ENCODE measurements at places on chromosomes 12 and 14.

DNA sequence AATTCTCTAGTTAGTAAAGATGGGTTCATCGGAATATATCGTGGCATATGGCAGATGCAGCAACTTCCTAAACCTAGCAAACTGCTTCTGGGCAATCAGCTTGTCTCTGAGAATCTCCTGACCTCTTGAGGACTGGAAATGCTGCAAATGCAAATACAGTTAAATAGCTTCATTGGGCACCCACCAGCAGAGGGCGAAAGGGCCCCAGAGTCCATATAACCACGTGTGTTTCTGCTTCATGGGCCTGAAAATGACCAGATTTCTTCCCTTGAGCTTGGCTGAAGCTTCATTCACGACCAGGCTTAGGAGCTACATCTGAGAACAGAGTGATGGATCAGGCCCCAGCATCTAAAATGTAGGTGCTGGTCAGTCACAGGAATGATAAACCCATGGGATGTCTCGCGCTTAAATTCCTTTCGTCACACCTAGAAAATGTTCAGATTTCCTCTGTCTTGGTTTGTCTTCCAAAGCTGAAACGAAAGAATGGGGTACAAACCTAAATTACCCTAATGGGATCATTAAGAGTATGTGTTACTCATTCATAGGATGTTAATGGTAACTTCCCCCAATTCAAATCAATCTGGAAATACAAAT is 1482.5 kb upstream of the TMEM132C start:
- peak; percentile 42 for DNase-seq

DNA sequence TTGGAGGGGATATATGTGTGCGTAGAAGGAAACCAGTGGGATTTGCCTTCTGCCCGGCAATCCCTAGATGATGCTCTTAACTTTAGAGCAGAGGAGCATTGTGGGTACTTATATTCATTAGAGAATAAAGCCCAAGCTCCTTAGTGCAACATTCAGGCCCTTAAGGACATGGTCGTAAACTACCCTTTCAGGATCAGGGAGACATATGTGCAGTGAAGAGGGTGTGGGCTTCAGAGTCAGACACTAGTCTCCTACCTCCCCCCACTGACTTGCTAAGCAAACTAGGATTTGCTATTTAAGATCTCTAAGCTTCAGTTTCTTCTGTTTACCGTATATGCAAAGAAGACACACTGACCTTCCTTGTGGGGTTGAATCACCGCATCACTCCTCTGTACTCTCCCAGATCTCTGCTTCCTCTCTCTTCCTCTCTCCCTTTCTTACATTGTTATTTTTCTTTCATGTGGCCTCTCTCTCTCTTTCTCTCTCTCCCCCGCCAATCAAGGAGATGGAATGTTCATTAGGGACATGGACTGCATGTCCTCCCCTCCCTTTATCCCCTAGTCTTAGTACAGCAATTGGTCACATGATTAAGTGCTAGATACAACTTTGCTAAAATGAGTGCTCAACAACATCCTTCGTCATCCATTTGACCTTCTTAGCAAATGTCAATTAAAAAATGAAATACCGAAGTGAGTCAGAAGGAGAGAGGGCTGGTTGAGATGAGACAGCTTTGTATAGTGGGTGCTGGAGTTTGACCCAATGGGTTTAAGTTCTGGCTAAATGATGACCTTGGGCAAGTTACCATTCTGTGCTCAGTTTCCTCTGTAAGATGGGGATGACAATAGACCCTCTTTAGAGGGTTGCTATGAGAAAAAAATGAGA is 91.7 kb downstream of the TMX1 start:
- no peak for DNase-seq

- DNase-seq, result no peak
Measured at GRCh38 chr12:113049976-113050742, 6.4 kb upstream of the DTX1 start.

DNA sequence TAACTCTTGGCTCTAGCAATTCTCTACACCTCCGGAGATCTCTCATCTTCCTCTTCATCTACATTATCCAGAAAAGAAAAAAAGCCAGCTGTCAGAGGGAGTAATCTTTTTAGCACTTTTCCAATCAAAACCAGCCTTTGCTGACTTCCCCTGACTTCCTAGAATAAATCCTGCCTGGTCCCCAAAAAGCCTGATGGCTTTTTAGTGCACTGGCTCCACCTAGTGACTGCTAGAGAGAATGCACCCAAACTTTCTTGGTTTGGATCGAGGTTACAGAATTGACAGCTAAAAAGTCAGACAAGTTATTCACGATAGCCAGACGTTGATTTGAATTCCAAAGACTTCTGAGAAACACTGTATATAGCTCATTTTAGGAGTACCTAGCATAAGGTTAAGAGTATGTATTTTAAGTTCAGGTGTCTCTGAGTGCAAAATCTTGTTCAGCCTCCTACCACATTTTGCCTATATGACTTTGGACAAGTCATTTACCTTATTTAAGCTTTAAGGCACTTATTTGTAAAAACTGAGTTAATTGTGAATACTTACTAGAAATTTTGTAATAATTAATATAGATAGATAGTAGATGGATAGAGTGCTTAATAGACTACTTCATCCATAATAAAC is 185.7 kb upstream of the GRIN2B start:
- peak; percentile 11 for DNase-seq

DNA sequence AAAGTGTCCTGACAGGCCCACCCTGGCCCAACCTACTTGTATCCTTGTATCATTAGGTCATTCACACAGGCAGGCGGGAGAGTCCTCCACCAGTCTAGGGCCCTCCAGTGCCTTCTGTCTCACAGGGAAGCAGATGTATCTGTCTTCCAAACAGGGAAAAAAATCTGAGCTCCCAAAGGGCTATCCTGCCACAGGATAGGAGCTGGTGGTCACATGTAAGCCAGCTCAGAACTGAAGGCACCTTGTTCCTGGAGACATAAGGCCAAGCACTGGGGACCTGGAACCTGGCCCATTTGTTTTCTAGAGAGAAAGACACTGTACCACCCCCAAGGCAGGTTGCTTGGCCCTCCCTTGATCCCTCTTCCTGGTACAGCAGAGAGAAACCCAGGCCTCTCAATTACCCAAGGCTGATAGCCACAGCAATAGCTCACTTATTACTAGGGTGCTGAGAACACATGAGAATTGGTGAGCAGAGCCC is 19.4 kb upstream of the PLEKHH1 start:
- DNase-seq, result no peak

DNA sequence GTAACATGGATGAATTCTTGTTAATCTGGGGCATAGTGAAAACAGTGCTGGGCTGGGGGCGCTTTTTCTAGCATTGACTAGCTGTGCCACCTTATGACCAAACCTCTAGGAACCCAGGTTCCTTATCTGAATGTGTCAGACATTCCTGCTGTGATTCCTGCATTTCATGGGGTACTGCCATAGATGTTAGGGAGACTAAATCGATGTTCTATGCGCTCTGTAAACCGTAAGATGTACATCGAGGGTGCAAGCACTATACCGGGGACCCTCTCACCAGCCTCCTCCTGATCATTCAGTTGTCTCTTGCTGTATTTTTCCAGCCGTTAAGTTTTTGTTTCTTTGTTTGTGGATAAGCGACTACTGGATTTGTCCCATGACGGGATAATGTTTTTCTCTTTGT is 170.9 kb upstream of the PARP11 start:
- DNase-seq, result no peak

DNA sequence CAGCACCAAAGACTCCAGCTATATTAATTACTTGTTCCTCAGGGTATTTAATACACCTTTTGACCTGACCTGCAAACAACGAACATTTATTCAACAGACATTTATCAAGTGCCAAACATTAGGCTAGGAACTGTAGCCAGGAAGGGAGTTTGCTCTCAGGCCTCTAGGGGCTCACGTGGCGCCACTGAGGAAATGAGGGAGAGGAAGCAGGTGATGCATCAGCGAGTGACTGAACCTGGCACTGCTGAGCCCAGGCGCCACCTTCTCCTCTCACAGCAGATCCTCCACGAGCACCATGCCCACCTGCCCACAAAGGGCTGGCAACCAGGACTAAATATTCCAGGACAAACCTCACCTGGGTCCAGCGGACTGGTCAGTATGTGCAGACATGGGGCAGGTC is 50.2 kb downstream of the SETD3 start:
- DNase-seq, result no peak

DNA sequence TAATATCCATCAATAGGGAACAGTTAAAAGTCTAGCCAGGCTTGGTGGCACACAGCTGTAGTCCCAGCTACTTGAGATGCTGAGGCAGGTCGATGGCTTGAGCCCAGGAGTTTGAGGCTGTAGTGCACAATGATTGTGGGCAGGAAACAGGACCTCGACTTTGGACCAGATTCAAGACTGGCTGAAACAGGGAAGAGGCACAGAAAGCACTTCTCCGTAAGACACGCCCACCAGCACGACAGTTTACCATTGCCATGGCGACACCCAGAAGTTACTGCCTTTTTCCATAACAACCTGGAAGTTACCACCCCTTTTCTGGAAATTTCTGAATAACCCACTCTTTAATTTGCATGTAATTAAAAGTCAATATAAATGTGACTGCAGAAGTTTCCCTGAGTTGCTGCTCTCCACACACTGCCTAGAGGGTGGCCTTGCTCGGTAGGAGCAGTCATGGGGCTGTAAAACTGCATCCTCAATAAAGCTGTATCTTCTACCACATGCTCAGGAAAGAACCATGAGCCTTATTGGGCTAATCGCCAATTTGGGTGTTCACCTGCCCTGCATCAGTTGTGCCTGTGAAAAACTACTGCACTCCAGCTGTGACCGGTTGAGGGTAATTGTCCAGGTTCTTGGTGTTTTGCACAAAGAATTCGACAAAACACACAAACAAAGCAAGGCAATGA is 4.6 kb upstream of the LRRC23 start:
- DNase-seq, result peak; percentile 23

GRCh38 chr14:98731701-98732100 is 540.3 kb downstream of the BCL11B start:
- DNase-seq, result no peak

GRCh38 chr14:96614481-96614881 is 112.3 kb downstream of the PAPOLA start:
- peak; percentile 62 for DNase-seq

- no peak for DNase-seq
Measured at GRCh38 chr12:5246196-5246595, 185.7 kb upstream of the NTF3 start.

GRCh38 chr14:71804992-71805391 is 127.2 kb upstream of the RGS6 start:
- no peak for DNase-seq

GRCh38 chr12:5783289-5783920 is 161.7 kb downstream of the ANO2 start:
- no peak for DNase-seq

- DNase-seq, result no peak
Measured at GRCh38 chr14:39218171-39218769, 15.4 kb upstream of the MIA2 start.

DNA sequence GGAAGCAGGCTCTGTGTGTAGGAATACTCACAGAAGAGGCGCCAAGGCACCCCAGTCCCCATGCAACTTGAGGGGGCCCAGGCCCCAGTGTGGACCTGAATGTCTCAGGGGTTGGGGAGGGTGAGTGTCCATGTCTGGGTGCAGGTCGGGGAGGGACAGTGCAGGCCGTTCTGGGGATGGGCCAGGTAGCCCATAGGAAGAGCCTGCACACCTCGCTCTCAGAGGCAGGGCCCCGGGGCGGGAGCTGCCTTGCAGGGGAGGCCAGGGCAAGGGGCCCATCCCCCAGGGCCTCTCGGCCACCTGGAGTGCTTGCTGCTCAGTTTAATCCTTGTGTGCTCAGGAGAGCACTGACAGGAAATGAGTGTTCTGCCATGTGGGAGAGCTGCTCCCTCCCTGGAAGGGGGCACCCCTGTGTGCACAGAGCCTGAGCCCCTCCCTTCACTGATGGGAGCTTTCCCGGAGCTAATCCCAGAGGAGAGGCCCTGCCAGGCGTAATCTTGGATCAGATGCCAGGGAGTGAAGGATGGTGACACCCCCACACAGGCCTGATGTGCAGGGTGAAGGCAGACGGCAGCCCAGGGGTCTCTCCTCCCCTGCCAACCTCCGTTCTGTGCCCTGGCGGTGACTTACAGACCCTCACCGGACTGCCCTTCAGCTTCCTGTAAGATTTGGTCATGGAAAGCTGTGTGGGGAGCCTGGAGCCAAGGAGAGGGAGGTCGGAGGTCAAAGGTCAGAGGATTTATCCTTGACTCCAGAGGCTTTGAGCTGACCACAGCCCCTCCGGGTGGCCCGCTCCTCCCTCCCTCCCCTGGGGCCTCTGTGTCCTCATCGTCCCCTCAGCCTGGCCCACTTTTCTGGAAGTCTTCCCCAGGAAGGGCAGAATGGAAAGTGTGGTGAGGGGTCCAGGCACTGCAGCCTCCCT is 24.4 kb upstream of the FBRSL1 start:
- no peak for DNase-seq

DNA sequence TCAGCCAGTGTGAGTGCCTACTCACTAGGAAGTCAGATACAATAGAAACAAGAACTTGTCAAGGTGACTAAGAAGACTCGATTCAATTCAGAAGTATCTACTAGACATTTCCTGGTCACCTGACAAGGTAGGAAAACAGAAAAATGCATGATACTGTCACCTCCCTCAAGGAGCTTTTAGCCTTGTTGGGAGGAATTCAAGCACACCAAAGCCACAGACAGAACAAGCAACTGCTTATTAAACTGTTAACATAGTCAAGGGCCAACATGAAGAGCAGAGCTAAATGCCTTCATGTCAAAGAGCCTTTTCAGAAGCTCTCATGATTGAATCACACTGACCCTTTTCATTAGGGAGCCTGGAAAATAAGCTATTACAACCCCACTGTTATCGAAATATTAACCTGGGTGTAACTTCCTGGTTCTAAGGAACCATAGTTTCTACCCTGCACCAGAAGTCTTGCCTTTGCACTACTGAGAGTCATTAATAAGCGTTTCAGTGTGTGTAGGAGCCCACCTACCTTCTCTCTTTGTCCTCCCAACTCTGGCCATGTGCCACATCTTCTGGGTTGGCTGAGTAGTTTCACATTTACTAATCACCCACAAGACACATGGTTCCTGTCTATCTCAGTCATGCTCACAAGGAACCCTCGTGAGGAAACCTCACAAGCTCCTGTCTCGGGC is 31.0 kb upstream of the LGALS3 start:
- no peak for DNase-seq

DNA sequence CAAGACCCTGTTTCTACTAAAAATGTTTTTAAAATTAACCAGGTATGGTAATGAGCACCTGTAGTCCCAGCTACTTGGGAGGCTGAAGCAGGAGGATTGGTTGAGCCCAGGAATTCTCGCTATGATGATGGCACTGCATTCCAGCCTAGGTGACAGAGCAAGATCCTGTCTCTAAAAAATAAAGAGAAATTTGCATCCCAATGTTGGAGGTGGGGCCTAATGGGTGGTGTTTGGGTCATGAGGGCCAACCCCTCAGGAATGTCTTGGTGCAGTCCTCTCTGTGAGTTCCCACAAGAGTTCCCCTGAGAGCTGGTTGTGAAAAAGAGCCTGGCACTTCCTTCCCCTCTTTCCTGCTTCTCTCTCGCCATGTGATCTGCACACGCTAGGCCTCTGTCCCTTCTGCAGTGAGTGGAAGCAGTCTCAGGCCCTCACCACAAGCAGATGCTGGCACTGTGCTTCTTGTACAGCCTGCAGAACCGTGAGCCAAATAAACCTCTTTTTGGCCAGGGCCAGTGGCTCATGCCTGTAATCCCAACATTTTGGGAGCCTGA is 11.3 kb downstream of the ACOT6 start:
- no peak for DNase-seq

All from NCI-H748 treated with DMSO at 0.1 percent for 48 hours (cell line).